ENCODE measurements at places on chromosomes 7 and 10.

DNA sequence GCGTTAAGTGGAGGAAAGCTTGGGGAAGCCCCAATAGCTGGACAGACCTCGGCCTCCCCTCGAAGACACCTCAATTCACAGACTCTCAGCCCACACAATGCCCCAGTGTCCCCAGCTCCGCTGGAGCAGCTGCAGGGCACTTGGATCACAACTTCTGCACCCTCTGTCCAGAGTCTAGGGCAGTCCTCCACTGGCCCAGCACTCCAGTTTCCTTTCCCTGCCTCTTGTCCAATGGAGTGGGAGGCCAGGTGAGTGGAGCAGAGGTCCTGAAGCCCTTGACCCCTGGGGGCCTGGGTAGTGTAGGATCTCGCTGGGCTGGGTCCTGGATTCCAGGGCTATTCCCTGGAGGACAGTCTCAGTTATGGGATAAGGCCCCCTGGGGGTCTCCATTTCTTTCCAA is 11.9 kb downstream of the SFRP5 start:
- no peak for DNase-seq

DNA sequence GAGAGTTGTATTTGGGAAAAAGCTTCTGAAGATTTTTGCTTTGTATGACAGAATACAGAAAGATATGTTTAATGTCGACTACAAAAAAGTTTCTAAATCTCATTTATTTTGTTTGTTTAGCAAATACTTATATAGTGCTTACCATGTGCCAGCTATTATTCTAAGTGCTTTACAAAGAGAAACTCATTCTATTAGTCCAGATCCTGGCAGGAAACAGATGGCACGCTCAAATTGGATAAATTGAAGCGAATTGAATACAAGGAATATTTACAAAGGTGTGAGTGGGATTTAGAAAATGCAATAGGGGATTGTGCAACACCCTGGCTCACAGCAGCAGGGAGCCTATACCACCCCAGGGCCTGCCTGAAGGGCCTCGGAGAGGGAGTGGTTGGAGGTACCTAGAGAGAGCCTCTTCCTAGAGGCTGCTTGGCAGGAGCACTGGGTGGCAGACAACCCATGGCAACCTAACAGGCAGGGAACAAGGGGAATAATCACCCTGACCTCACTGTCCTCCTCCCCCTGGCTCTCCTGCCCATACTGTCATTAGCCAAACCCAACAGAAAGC is 27.6 kb upstream of the FAM204A start:
- no peak for DNase-seq

DNA sequence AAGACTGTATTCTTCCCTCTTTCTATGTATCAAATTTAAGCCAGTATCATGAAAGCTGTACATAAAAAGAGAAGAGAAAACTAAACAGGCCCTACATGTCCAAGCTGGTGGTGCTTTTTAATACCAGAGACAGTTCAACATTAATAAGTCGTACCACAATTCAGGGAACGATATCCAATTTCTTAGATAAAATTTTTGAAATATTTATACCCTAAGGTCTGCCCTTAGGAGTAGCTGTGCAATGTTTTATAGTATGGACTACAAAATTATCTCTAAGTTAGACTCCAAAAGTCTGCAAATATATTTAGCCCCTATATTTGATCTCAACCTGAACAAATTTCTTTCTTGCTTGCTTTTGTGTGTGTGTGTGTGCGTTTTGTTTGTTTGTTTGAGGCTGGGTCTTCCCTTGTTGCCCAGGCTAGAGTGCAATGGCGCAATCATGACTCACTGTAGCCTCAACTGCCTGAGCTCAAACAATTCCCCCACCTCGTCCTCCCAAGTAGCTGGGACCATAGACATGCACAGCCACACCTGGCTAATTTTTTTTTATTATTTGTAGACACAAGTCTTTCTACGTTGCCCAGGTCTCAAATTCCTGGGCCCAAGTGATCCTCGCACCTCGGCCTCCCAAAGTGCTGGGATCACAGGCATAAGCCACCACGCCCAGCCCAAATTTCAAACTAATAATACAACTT is 13.2 kb downstream of the ARHGAP19 start:
- DNase-seq = peak; percentile 28

DNA sequence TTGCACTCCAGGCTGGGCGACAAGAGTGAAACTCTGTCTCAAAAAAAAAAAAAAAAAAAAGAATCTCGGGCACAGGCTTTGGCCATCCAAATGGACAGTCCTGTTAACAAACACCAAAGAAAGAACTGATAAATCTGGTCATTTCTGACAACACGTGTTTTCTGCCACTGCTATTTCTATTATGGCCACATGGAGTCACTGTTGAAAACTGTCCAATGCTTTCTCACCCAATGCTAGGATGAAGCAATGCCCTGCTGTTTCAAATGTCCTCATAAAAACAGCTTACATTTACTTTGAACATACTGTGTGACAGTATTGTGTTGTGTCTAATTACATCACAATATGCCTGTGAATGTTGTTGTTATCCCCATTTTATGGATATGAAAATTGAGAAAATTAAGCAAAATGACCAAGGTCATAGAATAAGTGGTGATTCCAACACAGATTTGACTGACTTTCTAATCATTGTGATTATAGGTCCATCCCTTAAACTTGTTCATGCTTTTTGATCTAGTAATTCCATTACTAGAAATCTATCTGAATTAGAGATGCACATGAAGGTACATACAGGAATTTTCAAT is 19.9 kb upstream of the MAP3K8 start:
- DNase-seq = peak; percentile 84

DNA sequence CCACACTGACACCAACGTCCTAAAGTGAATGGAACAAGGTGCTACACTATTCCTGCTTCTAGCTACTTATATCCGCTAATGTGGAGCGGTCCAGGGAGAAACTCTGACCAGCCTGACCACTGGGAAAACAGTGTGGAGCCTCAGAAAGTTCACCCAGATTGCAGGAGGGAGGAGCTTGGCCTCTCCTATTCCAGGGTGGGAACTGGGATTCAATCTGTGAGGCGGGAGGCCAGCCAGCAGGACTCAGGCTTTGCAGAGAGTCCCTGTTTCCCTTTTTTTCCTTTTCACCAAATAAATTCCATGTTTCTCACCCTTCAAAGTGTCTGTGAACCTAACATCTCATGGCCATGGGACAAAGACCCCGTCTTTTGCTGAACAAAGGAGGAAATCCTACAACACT is 86.4 kb upstream of the SEMA3C start:
- DNase-seq = peak; percentile 41

DNA sequence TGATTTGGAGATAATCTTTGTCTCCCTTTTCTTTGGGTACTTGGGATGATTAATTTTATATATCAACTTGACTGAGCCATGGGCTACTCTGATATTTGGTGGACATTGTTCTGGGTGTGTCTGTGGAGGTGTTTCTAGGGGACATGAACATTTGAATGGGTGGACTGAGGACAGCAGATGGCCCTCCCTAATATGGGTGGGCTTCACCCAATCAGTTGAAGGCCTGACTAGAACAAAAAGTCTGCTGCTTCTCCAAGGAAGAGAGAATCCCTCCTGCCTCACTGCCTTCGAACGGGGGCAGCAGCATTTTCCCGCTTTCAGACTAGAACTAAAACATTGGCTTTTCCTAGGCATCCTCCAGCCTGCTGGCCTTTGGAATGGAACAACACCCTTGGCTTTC is 73.9 kb upstream of the EMX2 start:
- no peak for DNase-seq

DNA sequence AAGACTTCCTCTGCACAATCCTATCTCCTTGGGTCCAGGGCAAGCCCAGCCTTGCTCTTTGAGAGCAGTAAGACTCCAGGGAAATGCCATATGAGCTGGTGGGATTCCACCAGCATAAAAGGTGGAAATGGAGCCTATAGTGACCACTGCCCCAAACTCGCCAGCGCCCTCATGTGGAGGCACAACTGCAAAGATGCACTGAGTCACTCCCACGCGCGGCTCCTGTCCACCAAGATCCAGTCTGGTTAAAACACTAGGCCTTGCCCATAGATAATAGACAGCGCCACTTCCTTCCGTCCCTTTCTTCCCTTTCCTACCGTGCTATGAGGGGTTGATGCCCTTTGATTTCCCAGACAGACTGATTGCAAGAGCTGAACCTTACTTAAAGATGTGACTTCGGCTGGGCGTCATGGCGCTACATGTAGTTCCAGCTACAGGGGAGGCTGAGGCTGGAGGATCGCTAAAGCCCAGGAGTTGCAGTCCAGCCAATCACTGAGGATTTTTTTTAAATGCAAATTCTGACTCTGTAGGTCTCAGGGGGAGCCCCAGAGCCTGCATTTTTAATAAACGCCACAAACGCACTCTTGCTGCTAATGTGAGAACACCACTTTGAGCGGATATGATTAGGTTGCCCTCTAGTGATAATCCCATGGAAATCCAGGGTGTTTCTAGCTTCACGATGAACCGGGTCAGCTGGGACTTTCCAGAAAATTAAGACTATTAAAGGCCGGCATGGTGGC is 136.5 kb downstream of the EPC1 start:
- peak; percentile 77 for DNase-seq

DNA sequence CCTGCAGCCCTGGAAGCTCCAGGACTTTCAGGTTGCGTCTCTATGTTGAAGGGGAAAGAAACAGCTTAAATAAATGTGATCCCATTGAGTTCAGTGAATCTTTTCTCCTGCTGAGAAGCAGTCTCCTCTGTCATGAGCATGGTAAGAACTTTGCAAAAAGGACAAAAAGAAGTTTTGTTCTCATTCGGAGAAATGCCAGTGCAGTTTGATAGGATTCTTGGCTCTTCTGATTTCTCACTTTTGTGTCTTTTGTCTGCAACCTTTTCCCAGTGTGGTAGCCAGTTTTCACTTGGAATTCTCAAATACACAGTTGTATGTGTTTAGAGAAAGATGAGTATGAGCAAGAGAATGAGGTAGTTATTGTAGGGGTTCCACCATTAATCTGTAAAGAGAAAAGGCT is 64.3 kb downstream of the AP3M1 start:
- no peak for DNase-seq

GRCh38 chr7:152661479-152661878 is 14.5 kb downstream of the XRCC2 start:
- no peak for DNase-seq

DNA sequence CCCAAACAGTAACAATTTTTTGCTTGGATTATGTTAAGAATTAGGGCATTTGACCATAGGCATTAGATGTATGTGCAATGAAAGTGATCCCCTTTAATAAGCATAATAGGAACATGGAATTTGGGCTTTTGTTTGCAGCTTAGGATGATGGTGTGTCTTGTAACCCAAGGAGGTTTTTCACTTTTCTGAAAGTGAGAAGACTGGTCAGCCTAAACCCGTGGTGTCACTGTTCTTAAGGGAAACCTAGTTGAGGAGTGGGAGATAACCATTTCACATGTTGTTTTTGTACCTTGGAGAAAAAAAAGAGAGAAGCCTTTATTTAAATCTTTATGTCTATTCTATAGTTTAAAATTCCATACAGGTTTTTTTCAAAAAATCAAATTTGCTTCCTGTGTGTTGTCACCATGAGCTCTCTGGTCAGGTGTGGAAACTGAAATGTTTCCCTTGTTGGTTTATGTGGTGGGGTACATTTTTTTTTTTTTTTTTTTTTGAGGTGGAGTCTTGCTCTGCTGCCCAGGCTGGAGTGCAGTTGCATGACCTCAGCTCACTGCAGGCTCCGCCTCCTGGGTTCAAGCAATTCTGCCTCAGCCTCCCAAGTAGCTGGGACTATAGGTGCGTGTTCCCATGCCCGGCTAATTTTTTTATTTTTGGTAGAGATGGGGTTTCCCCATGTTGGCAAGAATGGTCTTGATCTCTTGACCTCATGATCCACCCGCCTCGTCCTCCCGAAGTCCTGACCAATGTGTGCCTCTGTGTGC is 7.7 kb downstream of the CCM2 start:
- DNase-seq = no peak

DNA sequence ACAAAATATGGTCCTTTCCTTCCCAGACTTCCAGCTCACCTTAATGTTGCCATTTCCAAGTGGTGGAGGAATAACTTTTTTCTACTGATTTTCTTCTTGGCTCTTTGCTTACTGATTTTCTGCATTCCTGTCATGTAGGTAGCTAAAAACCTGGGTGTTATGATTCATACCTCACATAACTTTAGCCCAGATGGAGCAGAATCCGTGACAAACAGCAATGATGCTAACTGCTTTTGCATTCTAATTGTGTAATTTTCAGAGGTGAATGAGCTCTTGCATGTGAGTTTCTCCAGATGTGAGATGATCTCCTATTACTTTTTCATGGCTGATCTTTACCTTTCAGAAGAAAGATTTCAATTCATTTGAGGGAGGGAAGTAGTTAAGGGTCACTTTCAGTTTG is 43.4 kb downstream of the WDR11 start:
- DNase-seq = no peak

DNA sequence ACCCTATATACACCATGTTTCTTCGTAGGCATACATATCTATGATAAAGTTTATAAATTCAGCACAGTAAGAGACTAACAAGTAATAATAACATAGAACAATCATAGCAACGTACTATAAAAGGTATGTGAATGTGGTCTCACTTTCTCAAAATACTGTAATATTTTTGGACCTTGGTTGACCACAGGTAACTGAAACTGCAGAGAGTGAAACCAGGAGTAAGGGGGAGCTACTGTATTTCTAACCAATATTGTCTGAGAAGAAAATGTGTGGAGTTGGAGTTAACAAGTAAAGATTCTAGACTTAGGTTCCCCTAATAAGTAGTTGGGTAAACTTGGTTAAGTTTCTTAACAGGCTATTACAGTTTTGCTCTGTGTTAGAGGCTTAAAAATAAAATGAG is 72.1 kb downstream of the GNAI1 start:
- DNase-seq = no peak

DNA sequence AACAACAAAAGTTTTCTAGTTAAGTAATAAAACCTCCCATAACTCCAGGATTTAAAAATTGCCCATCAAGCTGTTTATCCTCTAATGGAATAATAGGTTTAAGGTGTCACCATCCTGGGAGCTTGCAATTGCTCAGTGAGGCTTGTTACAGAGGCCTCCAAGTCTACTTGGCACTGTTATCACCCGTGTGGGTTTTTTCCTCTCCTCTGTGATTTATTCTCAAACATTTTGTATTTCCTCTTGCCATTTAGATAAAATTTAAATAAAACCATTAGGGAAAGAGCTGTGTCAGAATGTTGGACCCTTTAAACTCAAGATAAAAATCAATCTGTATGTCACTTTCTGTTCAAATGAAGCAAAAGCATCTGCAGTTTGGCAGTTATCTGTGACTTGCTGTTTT is 202.6 kb downstream of the GALNT17 start:
- DNase-seq = no peak

GRCh38 chr10:14611968-14612693 is 162.6 kb downstream of the FAM107B start:
- DNase-seq = no peak

DNA sequence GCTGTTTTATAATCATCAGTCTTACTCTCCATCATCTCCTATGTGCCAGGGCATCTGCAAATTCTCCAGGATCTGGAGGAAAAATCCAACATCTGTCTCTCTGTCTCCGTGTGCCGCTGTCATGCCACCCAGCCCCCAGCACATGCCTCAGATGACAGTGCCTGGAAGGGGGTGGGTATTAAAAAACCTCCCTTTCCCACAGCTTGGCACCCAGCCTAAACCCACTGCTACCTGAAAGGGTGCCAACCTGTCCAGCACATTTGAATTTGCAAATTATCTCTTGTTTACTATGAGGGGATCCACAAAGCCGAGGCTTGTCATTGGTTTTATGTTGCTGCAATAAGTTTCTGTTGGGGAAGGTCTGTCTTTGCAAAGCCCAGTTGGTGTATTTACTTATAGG is 73.1 kb downstream of the EMX2 start:
- DNase-seq = no peak

GRCh38 chr7:139230023-139230422 is 1.0 kb upstream of the UBN2 start:
- DNase-seq = no peak

GRCh38 chr7:4775848-4776623 is 613 bp downstream of the AP5Z1 start:
- DNase-seq = peak; percentile 62

GRCh38 chr7:150790416-150791075 is 9.6 kb downstream of the TMEM176B start:
- no peak for DNase-seq

Measured in fibroblast of the aortic adventitia (primary cell).